ENCODE measurements at places on chromosomes 2 and 18.

DNA sequence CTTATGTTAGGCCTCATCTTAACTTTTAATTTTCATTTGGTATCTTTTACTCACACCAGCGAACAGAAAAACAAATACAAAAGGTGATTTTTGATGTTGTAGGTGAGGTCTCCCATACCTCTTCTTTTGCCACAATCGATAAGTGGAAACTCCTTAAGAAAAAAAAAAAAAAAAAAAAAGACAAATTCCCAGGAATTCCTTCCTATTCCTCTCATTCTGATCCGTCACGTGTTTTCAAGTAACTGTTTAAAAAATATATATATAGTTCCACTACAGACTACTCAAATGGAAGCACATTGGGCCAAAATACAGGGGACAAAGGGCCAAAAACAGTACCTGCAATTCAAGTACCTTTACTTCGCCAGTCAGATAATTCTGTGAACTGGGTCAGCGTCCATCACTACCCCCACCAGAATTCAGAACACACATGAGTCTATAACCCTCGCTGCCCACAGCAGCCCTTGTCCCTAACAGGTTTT lies 16.5 kb downstream of the NMUR1 start:
- no peaks in the 10 kb centered on the region for H3K36me3 ChIP-seq
- H3K27me3 ChIP-seq: no peaks in the 10 kb centered on the region
- peak overlapping the region; percentile 94 for H3K27ac ChIP-seq
- no peaks in the 10 kb centered on the region for H3K4me1 ChIP-seq
- no peak for DNase-seq

DNA sequence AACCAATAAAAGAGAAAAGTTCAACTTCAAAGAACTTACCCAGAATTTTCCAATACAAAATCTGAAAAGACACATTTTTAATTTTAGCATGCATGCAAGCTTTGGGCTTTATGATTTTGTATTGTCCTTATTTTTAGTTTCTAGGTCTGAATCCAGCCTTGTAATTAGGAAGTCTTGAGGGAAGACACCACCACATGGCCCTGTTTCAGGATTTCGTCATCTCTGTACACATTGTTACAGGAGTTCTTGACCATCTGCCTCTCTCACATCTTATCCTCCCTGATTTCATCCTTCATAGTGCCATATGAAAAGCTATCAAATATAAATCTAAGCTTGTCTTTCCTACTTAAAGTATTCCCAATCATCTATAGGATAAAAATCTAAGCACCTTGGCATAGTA lies 176.1 kb downstream of the TXNL1 start:
- no peaks in the 10 kb centered on the region for H3K36me3 ChIP-seq
- H3K27me3 ChIP-seq: no peaks in the 10 kb centered on the region

DNA sequence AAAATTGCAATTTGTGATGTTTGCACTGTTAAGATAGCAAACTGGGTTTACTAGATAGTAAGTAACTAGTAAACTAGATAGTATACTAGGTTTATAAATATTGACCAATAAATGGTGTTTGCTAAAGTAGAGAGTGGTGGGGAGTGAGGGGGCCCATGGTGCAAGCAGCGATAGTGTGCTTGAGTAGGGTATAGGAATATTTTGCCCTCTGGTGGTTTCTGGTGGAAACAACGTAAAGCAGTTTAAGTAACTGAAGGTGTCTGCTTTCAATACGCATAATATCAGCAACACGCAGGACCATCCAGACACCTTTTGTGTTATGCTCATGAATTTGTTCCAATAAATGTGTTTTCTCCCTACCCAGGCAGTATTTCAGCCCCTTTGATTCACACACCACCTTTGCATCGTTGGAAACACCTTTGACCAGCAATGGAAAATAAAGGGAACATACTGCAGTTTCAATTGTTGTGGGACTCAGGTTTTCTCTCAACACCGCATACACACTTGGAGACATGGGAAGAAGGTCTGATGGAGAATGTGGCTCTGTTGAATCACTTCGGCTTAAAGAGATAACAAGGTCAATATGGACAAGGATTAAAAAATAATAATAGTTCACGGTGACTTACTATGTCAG lies 16.7 kb upstream of the STAT1 start:
- H3K4me1 ChIP-seq: peaks cover 7% of the 10 kb centered on the region
- H3K4me3 ChIP-seq: no peak overlapping the region
- DNase-seq: peak; percentile 47

DNA sequence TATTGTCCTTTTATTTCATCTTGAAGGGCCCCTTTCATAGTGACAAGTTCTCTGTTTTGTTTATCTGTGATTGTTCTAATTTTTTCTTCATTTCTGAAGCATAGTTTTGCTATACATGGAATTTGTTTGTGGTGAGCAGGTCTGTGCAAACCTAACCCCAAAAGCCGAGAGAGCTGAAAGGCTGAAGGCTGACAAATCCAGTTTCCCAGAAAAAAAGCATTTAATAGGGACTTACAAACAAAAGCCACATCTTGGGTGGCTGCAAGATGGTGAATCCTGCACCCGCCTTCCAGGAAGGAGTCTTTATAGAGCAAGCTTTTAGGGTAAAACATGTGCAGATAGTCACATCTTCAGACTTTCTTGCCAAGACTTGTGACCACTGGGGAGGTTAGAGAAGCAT lies 473.4 kb upstream of the TRIB2 start:
- DNase-seq: no peak

GRCh38 chr2:241110607-241111439 lies 8.7 kb upstream of the MTERF4 start:
- no peak overlapping the region for H3K27ac ChIP-seq
- H3K4me1 ChIP-seq: no peaks in the 10 kb centered on the region
- no peaks in the 10 kb centered on the region for H3K27me3 ChIP-seq
- DNase-seq: no peak
- no peaks in the 10 kb centered on the region for H3K36me3 ChIP-seq

- H3K4me1 ChIP-seq: no peaks in the 10 kb centered on the region
- DNase-seq: no peak
- H3K27me3 ChIP-seq: no peaks in the 10 kb centered on the region
- H3K36me3 ChIP-seq: no peaks in the 10 kb centered on the region
Observed at GRCh38 chr2:172429301-172429968, 2.0 kb downstream of the ITGA6 start.

DNA sequence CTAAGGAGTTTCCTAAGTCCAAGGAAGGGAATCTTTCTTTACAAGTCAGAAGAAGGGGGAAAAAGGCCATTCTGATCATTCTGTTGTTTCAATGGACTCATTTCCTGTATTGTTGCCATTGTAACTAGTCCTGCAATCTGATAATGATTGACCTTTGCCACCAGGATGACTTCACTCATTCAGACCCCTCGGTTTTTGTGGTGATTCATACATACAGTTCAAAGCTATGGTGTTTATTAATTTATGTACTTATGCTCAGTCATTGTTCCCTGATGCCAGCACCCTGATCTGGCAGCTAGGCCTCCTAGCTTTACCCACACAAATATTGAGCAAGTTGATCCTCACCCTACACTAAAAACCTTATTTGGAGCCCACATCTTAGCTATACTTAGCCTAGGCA lies 57.6 kb upstream of the ZNF519 start:
- H3K4me1 ChIP-seq: no peaks in the 10 kb centered on the region
- no peak overlapping the region for H3K4me3 ChIP-seq
- no peak for DNase-seq
- no peak overlapping the region for H3K27ac ChIP-seq
- no peaks in the 10 kb centered on the region for H3K27me3 ChIP-seq
